ENCODE measurements at places on chromosomes 12 and 14.
A peak's percentile ranks its signal among the peaks of the same experiment; 100 is the strongest.

- DNase-seq = no peak
Measured at GRCh38 chr14:89040080-89040459, 215.6 kb downstream of the TTC8 start.

- DNase-seq = no peak
Measured at GRCh38 chr12:16634786-16635185, 28.8 kb upstream of the LMO3 start.

DNA sequence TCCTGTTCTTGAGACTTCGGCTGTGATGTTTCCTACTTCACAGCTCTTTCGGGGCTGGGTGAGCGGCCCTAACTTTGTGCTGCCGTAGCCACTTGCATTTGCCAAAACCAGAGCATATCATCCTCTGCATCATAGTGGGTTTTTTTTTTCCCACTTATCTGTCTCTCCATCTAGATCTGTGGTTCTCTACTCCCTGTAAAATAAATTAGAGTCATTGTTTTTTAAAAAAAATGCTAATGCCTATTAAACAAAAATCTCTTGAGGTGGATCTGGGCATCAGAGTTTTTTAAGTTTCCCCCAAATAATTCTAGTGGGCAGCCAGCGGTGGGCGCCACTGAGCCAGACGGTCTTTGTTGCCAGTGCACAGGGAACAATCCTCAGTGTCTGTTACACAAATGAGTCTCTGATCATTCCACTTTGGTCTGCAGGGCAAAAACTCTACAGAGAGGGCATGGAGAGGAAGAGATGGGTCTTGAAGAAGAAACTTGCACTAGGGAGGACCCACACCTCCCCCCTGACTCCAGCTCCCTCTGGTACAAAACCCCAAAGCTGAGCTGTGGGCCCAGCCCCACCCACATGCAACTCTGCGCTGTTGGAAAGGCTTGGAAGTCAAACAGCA is 62.4 kb upstream of the BCL2L14 start:
- DNase-seq = peak; percentile 43

- DNase-seq = no peak
Measured at GRCh38 chr14:74959596-74960180, 4.3 kb upstream of the PGF start.

DNA sequence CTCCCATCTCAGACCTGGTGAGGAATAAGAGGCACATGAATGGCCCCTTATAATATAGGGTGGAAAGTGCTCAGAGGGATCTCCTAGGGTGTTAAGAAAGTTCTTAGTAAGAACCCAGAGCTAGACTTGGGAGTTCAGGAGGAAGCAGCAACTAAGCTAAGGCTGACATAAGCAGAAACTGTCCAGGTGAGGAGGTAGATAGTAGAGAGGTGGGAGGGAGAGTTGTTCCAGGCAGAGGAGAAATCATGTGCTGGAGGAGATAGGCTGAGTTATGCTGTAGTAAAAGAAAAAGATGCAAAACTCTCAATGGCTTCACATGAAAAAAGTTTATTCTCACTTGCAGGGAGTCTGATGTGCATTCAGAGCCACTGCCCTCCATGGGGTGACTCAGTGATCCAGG is 50.7 kb downstream of the FOS start:
- DNase-seq = no peak

GRCh38 chr12:94648578-94648977 is 1.8 kb downstream of the TMCC3 start:
- no peak for DNase-seq

DNA sequence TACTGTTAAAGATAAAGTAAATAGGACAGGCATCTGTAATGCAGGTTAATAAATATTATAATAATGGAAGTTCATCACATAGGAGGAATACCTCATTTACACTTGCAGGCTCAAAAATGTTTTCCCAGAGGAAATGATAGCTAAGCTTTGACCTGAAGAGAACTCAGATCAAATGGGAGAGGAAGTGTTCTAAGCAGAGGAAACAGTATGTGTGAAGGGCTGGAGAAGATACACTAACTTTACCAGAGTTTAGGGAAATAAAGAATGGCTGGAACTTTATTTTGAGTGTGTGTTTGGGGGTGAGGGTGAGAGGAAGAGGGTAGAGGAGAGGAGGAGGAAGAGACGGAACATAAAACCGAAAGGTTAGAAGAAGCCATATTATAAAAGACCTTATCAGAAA is 34.0 kb upstream of the AP4S1 start:
- DNase-seq = no peak

DNA sequence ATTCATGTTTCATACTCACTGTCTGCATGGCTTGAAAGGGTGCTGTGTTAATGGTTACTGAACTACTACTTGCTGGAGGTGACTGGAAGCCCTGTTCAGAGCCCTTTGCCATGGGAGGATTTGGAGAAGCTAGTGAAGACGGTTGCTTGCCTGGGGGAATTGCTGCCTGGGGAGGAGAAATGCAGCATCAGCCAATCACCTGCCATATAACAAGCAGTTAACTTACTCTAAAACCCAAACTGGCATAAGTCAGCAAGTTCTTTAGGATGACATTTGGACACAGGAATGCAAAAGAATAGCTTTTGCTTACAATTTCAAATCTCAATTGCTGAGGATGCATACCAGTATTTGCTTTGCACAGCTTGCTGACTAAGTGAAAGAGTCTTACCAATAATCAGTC is 23.4 kb upstream of the IPO8 start:
- no peak for DNase-seq

DNA sequence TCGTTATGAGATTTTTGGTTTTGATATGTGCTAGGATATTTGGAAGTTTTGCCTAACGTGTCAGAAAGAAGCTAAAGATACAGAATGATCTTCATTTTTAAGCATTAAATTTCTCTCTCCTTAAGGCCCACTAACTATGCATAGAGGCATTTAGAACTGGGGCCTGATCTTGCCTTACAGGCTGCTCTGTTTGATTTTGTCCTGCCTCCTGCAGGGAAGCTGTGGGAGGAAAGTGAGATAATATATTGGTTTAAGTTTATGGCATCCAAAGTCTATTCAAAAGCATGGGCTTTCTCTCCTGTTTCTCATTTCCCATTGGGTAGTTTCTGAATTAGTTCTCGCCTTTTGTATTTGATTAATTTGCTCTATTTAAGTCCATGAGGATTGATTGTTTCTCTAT is 250.3 kb upstream of the FBXO33 start:
- no peak for DNase-seq

Measured in T-helper 2 cell treated with Interferon-gamma antibody and Interleukin-4, amounts not matched to agents 5 μg/mL and 100 μg/mL, for 36 hours (primary cell).